ENCODE measurements at places on chromosomes 7 and 10. TPM values are rescaled to one million over a fixed set of nuclear protein-coding genes. Genes with fewer than 3 reads are reported as not detected.

Gene WNT8B
- 0.32 TPM for polyA plus RNA-seq

Gene SFR1
- polyA plus RNA-seq = 6.7 TPM

Gene SFTPA1
- not detected for polyA plus RNA-seq

Gene SEC23IP
- polyA plus RNA-seq = 35.3 TPM

Gene HBP1
- polyA plus RNA-seq = 47.6 TPM

Gene FXYD4
- not detected for polyA plus RNA-seq

Gene LRRC61
- polyA plus RNA-seq = 38.6 TPM

Gene HOXA6
- polyA plus RNA-seq = 58.3 TPM

Gene PLXDC2
- 25.3 TPM for polyA plus RNA-seq
